Neural progenitor cell (in vitro differentiated cells): ENCODE measurements at places on chromosomes 2 and 18. TPM values are rescaled to one million over a fixed set of nuclear protein-coding genes. Genes with fewer than 3 reads are reported as not detected.

The GALR1 gene
- not detected in 2 replicates for total RNA-seq

DNA sequence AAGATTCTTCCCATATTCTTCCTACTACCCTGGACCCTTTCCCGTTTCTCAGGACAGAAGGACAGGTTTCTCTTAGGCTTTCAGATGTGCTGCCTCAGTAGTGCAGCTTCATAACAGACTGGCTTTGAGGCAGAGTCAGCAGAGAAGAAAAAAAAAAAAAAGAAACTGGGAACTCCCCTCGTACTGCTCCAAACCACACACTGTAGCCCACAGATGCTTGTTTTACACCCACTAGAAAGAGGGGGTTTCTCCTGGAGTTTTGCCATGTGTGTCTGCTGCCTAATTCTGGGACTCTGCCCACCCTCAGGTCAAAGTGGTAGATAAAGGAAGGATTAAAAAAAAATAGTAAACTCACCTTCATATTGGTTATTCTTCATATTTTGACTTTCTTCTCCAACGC, 95.9 kb downstream of the NCOA1 start:
- H3K27ac ChIP-seq: no peak overlapping the region
- no peak overlapping the region for H3K4me3 ChIP-seq
- H3K36me3 ChIP-seq: peaks cover 4% of the 10 kb centered on the region

DNA sequence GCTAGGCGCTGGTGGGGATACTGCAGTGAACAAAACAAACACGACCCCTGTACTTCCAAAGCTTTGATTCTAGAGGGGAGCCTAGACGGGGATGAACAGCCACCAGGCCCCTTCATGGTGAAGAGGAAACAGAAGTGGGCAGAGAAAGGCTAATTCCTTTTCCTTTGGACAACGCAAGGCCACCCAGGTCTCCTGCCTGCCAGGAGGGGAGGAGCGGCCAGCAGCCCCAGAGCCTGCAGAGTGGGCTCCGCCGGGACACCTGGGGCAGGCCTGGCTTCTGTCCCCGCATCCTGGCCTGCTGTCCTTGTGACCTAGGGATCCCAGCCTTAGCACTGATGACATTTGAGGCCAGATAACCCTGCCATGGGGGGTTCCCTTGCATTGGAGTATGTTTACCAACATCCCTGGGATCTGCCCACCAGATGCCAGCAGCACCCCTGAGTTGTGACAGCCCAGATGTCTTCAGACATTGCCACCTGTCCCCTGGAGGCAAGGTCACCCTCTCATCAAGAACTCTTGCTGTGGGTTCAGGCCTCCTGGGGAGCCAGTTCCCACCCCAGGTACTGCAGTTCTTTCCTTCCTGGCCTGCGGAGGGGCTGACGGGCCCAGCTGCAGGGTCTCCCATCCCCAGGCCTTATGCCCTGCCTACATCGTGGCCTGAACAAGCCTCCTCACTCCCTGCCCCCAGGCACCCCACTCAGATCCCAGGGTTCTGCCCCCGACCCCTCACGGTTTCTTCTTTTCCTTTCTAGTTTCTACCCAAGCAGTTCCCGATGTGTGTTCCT, 125.7 kb downstream of the SEPTIN10 start:
- no peak overlapping the region for H3K27ac ChIP-seq
- H3K4me3 ChIP-seq: no peak overlapping the region
- no peaks in the 10 kb centered on the region for H3K4me1 ChIP-seq
- DNase-seq: no peak
- no peaks in the 10 kb centered on the region for H3K27me3 ChIP-seq
- H3K36me3 ChIP-seq: no peaks in the 10 kb centered on the region

GRCh38 chr18:57107140-57107832, 39.6 kb upstream of the BOD1L2 start:
- DNase-seq: peak; percentile 58
- H3K4me1 ChIP-seq: no peaks in the 10 kb centered on the region
- no peaks in the 10 kb centered on the region for H3K36me3 ChIP-seq
- H3K4me3 ChIP-seq: no peak overlapping the region
- no peak overlapping the region for H3K27ac ChIP-seq

The UGT1A4 gene
- total RNA-seq: not detected in 2 replicates

DNA sequence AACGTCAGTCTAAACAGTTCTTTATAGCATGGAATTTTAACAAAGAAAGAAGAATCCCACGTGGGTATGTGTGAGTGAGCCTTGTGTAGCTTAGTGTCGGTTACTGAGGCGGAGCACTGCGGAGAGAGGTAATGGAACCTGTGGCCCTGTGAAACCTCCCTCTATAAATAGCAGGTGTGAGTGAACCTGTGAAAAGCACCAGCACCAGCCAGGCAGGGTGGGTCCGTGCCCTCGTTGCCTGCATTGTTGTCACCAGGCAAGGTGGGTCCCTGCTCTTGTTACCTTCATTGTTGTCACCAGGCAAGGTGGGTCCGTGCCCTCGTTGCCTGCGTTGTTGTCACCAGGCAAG, 4.7 kb downstream of the CTDP1 start:
- peaks cover 7% of the 10 kb centered on the region for H3K4me1 ChIP-seq
- no peak overlapping the region for H3K4me3 ChIP-seq
- H3K27ac ChIP-seq: no peak overlapping the region
- no peaks in the 10 kb centered on the region for H3K27me3 ChIP-seq

The DSEL gene
- total RNA-seq: 7.1 and 8.6 TPM in 2 replicates

DNA sequence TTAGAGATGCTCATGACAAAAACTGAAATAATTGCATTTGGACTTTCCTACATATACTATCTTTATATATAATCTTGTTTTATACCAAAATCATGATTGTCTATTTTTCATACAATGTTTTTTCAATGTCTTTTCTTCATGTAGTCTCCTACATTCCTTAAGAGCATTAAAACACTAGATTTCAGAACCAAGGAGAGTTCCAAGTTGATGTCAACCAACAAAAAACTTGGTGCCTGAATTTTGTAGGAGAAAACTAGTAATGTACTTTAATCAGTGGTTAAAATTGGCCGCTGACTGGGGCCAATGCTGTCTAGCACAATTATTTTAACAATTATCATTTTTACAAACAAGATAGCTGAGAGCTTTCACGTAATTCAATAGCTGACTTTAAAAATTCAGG, 678.8 kb downstream of the DCC start:
- H3K4me3 ChIP-seq: no peak overlapping the region
- H3K27ac ChIP-seq: no peak overlapping the region
- H3K4me1 ChIP-seq: no peaks in the 10 kb centered on the region
- H3K36me3 ChIP-seq: no peaks in the 10 kb centered on the region
- H3K27me3 ChIP-seq: no peaks in the 10 kb centered on the region
- peak; percentile 44 for DNase-seq

The VWC2L gene
- total RNA-seq: not detected in 2 replicates

The RPIA gene
- 9.9 and 11.5 TPM in 2 replicates for total RNA-seq

GRCh38 chr2:110204408-110205385, at the start of gene NPHP1:
TSS of gene NPHP1 (minus strand) at chr2:110205013. CDS start at chr2:110204968, 45 bp downstream.
- DNase-seq: peak; percentile 94
- peaks cover 5% of the 10 kb centered on the region for H3K4me1 ChIP-seq

The MAP2 gene
- 95.0 and 102 TPM in 2 replicates for total RNA-seq

- no peaks in the 10 kb centered on the region for H3K4me1 ChIP-seq
- H3K27me3 ChIP-seq: no peaks in the 10 kb centered on the region
- no peak for DNase-seq
These were observed 66.6 kb downstream of the ACKR3 start for GRCh38 chr2:236636261-236636660.

The LCT gene
- 0.03 TPM in 1 of 2 replicates, not detected in the other for total RNA-seq

- no peaks in the 10 kb centered on the region for H3K4me1 ChIP-seq
- H3K4me3 ChIP-seq: no peak overlapping the region
- no peaks in the 10 kb centered on the region for H3K27me3 ChIP-seq
These were observed 7.3 kb upstream of the ETAA1 start for GRCh38 chr2:67389788-67390187.

GRCh38 chr18:51184091-51184457, 13.4 kb downstream of the MEX3C start:
- peaks cover 11% of the 10 kb centered on the region for H3K4me1 ChIP-seq
- no peak overlapping the region for H3K4me3 ChIP-seq
- H3K36me3 ChIP-seq: no peaks in the 10 kb centered on the region
- DNase-seq: no peak
- no peak overlapping the region for H3K27ac ChIP-seq
- H3K27me3 ChIP-seq: no peaks in the 10 kb centered on the region

The CD28 gene
- total RNA-seq: not detected in 2 replicates

The DUSP11 gene
- 29.5 and 43.5 TPM in 2 replicates for total RNA-seq

GRCh38 chr2:23904692-23905091, 22.2 kb downstream of the ATAD2B start:
- no peaks in the 10 kb centered on the region for H3K27me3 ChIP-seq
- H3K4me1 ChIP-seq: peaks cover 14% of the 10 kb centered on the region
- no peak overlapping the region for H3K4me3 ChIP-seq
- no peaks in the 10 kb centered on the region for H3K36me3 ChIP-seq
- H3K27ac ChIP-seq: no peak overlapping the region

DNA sequence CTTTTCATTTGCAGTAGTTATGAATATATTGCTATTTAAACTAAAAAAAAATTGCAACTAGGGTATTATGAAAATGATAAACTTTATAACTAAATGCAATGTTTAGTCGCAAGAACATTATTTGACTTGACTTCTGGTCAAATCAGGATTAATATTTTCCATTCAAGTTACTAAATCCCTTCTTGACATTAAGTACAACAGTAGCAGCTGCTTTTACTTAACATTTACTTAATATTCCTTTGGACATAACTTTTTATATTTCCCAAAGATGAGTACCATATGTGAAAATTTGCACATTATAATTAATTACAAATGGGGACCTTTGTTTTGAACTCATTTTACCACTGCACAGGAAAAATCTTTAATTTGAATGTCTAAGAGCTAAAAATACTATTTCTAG, 74.0 kb downstream of the PMS1 start:
- H3K36me3 ChIP-seq: peaks cover 17% of the 10 kb centered on the region
- H3K27me3 ChIP-seq: no peaks in the 10 kb centered on the region
- no peaks in the 10 kb centered on the region for H3K4me1 ChIP-seq
- no peak for DNase-seq
- H3K4me3 ChIP-seq: no peak overlapping the region

DNA sequence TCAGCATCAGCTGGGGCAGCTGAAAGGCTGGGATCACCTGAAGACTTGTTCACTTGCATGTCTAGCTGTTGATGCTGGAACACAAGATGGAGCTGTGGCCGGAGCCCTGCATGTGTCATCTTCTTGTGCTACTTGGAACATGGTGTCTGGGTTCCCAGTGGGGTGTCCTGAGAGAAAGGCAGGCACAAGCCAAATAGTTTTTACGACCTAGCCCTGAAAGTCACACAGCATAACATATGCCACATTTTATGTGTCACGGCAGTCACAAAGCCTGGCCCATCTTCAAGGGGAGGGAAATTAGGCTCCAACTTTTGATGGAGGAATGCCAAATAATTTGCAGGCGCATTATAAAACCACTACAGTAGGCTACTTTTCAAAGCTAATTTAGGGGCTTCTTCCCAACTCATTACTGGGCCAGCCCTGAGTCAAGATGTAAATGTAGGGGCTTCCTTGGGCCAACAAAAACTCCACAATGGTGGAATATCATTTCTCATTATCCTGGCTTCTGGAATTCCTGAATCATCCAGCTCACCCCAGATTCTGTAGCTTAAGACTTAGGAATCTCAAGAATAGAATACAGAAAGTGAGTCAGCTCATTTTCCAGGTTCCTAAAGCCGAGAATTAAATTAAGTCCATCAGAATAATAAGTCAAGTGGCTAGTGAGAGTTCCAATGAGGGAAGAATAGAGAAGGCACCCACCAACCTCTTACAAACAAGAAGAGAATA, 543.0 kb downstream of the TNS1 start:
- no peak overlapping the region for H3K4me3 ChIP-seq
- H3K27me3 ChIP-seq: no peaks in the 10 kb centered on the region
- H3K27ac ChIP-seq: no peak overlapping the region
- H3K36me3 ChIP-seq: no peaks in the 10 kb centered on the region

The ABCB11 gene
- total RNA-seq: 0.09 TPM in 1 of 2 replicates, not detected in the other

DNA sequence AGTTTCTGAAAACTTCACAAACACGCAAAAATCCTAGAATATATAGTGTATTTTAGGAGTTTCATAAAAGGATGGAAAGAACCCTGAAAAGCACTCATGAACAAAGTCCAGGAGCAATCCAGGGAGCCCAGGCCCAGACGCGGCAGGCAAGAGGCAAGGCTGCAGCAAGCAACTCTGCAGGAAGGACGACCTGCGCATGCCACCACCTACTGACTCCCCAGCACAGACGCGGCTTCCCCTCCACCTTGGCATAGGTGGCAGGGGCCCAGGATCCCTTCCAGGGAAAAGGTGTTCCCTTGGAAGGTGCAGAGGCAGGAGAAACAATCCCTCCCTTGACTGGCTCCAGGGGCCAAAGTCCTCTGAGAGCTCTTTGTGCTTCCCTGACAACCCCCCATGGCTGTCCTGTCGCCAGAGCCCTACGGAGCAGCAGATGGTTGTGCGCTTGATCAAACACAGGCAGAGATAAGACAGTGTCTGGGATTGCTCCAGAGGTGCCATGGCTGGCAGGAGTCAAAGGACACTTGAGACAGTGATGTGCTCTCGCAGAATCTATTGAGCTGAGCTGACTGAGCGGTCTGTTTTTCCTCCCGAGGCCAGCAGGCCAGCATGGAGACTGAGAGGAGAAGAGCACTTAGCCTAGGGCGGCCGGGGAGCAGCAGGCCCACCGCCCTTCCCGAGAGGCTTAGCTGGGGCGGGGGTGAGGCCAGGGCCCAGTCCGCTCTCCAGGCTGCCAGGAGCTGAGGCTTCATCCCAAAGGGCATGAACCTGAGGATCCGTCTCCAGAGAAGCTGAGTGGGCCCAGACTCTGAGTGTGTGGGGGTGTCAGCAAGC, 10.8 kb upstream of the AMER3 start:
- no peak overlapping the region for H3K27ac ChIP-seq
- H3K36me3 ChIP-seq: no peaks in the 10 kb centered on the region
- peaks cover 8% of the 10 kb centered on the region for H3K4me1 ChIP-seq
- no peak overlapping the region for H3K4me3 ChIP-seq
- peak; percentile 50 for DNase-seq
- H3K27me3 ChIP-seq: no peaks in the 10 kb centered on the region

DNA sequence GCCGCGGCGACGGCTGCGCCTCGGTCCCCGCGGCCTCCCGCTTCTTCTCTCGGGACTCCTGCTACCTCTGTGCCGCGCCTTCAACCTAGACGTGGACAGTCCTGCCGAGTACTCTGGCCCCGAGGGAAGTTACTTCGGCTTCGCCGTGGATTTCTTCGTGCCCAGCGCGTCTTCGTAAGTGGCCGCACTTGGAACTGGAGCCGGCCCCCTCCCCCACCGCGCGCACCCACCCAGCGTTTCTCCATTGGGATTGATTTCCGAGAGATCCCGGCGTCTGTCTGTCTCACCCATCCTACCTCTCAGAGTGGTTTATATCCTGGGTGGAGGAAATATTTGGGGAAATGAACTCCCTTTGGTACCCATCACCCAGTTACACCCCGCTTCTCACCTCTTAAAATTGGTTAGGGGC, 498 bp downstream of the ITGAV start:
- H3K27me3 ChIP-seq: no peaks in the 10 kb centered on the region
- no peak for DNase-seq
- H3K27ac ChIP-seq: peak overlapping the region; percentile 86

The CAMKMT gene
- 27.4 and 28.5 TPM in 2 replicates for total RNA-seq

DNA sequence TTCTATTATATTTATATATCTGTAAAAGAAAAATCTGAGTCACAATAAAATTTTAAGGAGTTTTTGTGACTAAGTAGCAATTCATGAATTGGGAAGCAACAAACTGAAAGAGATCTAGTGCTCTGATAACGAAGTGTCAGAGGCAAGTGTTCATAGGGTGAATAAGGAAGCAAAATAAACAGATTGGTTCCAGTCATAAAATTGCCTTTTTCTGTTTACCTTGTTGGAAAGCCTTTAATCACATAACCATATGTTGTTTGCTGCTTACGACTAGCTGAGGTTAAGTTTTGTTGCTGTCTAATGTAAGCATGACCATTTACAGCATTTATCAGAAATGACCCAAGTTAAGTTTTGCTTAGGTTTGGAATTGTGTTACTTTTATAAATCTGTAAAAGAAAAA, 358.9 kb downstream of the ARL6IP6 start:
- H3K4me1 ChIP-seq: no peaks in the 10 kb centered on the region
- no peak for DNase-seq
- H3K27me3 ChIP-seq: no peaks in the 10 kb centered on the region
- no peak overlapping the region for H3K4me3 ChIP-seq
